Caki2 (cell line): ENCODE measurements at places on chromosomes 11 and 22.

DNA sequence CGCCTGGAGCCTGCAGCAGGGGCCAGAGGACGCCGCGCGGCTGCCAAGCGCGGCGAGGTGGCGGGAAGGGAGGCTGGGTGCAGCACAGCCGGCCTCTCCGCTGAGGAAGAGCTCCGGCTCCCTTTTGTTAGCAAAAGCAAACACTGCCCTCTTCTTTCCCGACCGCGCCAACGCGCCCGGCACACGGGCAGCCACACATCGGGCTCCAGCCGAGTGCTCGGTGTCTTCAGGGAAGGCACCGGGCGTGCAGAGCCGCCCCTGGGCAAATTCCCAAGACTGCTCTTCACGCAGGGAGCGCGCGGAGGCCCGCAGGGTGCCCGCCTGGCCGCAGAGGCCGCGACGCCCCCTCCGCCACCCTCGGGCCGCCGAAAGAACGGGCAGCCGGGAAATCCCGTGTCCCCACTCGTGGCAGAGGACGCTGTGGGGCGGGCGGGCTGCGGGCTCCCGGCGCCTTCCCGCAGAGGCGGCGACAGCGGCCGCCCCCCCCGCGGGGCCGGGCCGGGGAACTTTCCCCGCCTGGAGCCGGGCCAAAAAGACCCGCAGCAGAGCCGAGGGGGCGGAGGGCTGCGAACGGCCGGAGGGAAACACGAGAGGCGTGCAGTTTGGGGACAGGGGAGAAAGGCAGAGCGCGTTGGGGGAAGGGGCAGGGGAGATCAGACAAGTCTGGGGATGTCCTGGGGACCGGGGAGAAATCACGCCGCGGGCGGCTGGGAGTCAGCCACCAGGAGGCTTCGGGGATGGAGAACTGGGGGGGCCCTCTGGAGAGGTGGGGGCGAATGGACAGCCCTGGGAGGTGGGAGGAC, 931 bp downstream of the CADM1 start:
- peak; percentile 79 for DNase-seq

DNA sequence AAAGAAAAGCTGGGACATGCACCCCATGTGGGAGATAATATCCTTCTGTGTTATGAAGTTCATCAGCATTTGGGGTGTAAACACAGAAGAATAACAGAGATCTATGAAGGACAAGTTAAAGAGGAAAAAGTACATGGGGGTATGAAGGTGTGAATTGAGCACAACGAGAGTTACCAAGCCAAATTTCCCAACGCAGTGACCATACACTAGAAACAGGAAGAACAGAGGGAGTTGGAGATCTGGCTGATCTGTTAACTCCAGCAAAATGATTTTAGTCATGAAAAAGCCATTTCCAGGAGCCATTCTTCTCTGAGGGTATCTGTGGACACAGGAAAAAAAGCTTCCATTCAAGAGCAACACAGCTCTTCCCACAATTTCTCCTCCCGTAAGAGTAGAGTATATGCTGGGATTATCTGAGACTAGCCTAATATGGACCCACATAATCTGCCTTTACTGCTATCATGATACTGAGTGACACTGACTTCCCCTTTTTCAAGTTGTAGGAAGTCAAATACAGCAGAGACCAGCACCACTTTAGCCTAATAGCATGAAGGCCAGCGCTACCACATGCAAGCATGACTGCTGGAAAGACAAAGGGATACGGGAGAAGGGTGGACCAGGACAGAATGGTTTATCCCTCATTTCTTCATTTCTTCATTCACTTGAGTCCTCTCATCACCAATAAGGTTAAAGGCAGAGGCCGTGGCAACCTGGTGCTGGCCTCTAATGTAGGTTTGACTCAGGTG, 19.6 kb upstream of the OR8D2 start:
- DNase-seq = no peak

- no peak for DNase-seq
These were observed 22.3 kb downstream of the SPON1 start for GRCh38 chr11:13984616-13985450.

GRCh38 chr11:42319921-42320320, 860.5 kb upstream of the LRRC4C start:
- DNase-seq = no peak

DNA sequence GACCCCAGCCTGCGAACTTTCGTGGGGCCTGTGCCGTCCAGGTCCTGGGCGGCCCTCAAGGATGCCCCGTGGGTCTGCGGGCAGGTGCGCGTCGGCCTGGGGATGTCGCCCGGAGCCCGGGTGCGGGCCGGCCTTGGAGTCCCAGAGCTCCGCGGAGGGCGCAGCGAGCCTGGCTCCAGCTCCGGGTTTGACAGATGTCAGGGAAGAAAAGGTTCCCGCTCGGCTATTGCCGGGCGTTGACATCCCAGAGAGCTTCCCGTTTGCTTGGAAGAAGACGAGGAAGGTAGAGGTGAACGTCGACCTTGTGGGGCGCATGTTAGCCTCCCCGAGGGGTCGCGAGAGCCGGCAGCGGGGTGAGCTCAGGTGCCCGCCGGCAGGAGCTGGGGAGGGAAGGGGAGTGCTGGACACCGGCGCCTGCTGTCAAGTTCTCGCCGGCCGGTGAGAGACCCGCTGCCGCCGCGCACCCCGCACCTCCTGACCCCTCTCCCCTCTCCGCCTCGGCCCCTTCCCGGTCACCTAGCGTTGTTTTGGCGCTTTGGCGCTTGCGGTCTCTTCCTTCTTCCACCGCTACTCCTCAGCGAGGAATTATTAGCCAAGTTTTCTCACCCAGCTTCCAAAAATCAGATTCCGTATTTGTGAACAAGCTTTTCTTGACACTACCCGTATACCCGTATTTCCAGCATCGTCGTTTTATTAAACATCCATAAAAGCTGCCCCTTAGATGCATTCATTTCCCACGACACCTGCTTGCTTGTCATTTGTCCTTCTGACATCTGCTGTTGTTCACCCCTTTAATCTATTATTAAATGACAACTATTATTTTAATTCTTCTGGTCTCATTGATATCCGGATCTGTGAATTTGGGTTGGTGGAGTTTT, 1.3 kb downstream of the BMAL1 start:
- no peak for DNase-seq

DNA sequence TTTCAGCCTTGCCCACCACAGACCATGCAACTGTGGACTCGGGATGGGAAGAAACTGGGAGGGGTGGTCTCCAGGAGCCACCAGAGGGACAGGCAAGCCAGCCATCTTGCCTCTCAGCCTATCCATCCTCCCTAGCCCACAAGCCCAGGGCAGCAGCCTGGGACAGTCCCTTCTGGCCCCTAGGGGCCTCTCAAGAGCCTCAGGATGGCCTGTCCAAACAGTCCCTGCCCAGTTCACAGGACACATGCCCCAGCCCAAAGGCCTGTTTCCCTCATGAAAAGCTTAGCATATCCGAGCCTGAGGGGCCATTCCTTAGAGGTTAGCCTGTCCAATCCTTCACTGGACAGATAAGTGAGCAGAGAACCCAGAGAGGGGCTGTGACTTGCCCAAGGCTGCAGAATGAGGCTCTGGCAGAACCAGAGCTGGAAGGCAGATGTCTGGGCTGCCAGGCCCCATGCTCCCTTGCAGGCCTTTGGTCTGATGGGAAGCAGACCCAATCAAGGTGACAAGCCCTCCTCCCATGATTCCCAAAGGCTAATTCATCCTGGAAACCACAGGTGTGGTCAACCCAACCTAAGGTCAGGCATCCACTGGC, 28.2 kb downstream of the LRRC10B start:
- no peak for DNase-seq

- DNase-seq = no peak
These were observed 92.8 kb downstream of the CCDC73 start for GRCh38 chr11:32701616-32702015.
